Suppressor macrophage treated with lipopolysaccharide for 4 hours (primary cell): ENCODE measurements at places on chromosomes 2 and 18.

GRCh38 chr18:36461551-36461987 lies 164.1 kb downstream of the FHOD3 start:
- DNase-seq = no peak

DNA sequence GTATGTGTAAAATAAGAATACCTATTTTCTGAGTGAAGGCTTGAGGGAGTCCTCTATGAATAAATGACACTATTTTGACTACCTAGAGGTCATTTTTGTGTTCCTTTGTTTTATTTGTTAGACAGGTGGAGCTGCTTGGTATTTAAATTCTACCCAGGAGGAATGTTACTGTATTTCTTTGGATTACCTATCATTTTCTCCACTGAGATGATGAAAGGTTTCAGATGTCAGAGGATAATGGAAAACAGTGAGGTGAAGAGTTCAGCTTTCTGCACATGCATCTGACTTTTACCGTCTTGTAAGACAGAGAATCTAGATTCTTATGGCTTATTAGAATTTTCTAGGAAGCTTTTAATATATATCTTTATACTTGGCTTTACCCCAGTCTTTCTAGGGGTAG lies 689.8 kb upstream of the NXPH2 start:
- DNase-seq = no peak

GRCh38 chr2:43539436-43539835 lies 56.4 kb downstream of the THADA start:
- DNase-seq = peak; percentile 28

DNA sequence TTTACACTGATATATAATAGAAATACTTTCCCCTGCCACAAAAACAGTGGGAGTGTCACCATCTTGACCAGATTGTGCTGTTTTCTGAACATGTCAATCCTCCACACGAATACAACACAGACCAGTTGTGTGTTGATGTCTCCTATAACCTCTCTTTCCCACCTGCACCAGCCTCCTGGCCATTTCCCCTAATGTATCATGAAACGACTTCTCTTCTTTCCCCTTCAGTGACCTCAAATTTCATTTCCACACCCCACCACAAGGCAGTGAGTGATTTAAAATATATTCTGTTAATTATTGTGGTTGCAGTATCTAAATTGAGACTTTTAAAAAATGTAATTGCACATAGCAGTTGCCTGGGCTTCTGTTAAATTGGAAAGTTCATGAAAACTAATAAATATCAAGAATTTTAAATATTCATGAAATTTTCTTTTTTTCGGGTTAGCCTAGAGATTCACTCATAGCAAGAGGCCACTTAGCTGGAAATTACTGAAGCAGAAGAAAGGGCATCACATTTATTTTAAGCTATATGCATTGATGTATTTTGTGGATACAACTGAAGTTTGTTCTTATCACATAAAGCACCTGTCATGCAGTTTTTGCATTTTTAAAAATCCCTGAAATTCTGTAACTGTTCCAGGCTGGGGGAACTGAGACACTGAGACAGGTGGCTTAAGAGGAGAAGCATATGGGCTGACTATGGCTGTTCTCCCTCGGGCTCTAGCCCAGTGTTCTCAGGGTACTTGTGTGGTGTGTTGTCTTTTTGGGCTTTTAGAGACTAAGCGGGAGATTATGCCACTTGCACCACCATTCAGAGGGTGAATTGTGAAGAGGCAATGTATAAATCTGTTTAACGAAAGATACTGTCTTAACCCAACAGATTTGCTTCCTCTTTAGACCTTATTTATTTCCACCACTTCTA lies 15.9 kb downstream of the FAM171B start:
- DNase-seq = no peak

GRCh38 chr2:10300328-10300920 lies 2.3 kb upstream of the HPCAL1 start:
- no peak for DNase-seq

GRCh38 chr18:58699551-58699950 lies 28.3 kb downstream of the MALT1 start:
- no peak for DNase-seq

DNA sequence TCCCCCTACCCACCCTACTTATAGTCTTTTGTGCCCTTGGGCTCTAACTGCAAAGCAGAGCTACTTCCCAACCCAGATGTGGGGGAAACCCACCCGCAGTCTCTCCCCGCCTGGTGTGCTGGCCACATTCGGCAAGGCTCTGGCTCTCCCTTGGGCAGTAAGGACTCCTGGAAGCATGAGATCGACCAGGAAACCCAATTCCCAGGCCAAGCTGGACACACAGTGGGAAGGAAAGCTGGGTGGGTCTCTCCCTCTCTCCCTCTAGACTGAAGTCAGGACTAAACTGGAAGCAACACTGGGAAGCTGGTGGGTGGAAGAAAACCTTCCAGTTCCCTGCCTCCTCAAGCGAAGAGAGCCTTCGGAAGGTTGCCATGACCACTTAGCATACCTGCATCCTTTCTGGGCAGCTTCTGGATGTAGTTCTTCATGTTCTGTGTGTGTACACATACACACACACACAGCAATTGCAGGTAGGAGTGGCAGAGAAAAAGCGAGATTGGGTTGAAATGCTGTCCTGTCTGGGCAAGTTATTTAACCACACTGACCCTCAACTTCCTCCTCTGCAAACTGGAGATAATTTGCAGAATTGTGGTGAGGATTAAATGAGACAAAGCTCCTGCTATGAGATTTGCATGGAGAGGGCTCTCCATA lies 33.9 kb downstream of the ZBTB7C start:
- DNase-seq = no peak

- no peak for DNase-seq
Observed at GRCh38 chr2:217147818-217148217, 288.0 kb upstream of the TNP1 start.

GRCh38 chr2:40372283-40372985 lies 79.5 kb downstream of the SLC8A1 start:
- no peak for DNase-seq

- DNase-seq = no peak
Observed at GRCh38 chr2:31248139-31248538, 14.2 kb downstream of the EHD3 start.

DNA sequence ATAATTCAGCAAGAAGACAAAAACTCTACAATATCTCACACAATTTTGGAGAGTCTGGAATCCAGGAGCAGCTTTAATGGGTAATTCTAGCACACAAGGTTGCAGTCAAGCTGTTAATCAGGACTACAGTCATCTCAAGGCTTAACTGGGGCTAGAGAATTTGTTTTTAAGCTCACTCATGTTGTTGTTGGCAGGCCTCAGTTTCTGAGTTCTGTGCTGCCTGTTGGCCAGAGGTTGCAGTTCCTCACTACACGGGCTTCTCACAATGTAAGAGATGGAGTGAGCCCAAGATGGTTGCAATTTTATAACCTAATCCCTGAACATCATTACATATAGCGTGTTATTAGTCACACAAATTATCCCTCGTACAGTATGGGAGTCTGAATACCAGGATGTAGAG lies 50.6 kb upstream of the TMEFF2 start:
- DNase-seq = no peak

- no peak for DNase-seq
Observed at GRCh38 chr2:72915320-72915906, 1.9 kb upstream of the EMX1 start.

GRCh38 chr2:226625946-226626345 lies 173.7 kb downstream of the IRS1 start:
- DNase-seq = no peak

DNA sequence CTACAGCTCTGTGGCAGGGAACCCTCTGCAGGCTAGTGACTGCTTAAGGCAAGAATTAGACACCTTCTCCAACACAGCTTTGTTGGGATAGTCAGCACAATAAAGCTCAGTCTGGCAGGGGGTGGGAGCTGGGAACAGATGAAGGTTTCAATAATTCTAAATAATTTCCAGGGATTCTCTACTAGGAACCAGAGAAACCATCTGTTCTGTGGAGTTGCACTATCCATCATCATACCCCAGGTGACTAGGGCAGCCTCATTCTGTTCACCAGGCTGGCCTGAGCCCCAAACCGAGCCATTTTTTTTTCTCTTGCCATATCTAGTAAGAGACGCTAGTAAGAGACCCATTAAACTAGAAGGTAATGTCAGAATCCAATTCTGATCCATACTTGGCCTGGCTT lies 35.8 kb upstream of the CYP26B1 start:
- no peak for DNase-seq

DNA sequence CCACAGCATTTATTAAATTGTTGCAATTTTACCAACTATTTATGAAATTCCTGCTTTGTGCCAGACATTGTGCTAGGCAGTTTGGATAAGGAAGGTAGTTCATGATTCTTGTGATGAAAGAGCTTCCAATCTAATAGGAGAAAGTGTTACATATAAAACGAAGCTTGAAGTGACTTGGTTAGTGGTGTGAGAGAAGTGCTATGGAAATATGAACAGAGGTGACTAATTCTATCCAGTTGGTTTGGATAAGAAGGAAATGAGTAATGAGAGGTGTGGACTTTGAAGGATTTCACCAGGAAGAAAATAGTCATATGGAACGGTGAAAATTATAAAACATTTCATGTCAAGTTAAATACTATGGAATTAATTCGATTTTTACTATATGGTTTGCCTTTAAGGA lies 48.6 kb downstream of the EML6 start:
- no peak for DNase-seq

DNA sequence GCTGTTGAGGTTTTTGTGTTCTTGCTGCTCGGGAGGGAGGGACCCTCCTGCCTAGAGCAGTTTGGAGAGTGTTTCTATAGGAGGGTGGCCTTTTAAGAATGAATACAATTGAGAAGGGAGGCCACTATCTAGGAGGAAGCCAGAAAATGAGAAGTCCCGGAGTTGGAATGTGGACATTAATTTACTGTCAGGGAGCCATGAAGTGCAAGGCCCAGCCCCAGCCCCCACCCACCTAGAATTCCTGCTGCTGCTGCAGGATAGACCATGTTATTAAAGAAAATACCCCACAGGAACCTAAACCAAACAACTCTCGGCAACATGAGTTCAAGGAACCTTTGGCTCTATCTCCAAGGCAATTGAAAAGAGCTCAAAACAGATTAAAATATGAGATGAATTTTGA lies 46.0 kb downstream of the ZBTB7C start:
- DNase-seq = no peak

GRCh38 chr2:140895378-140895777 lies 1235.4 kb downstream of the LRP1B start:
- DNase-seq = no peak

DNA sequence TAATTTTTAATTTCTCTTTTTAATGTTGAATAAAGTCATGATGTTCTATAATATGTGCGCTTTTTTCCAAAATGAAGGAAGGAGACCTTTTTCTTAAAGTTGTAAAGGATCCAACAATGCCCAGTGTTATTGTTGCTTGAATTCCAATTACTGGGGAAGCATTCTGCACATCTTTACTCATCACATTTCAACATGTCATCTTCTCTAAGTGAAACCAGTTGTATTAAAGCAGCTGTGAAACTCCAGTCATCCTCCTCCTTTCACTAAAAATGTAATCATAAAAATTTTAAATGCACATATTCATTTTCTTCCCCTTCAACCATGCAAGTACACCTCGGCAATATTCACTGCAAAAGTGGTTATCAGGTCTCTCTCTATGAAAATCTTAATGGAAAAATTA lies 722.7 kb downstream of the TSN start:
- no peak for DNase-seq
